ENCODE measurements at places on chromosomes 2 and 18. TPM values are rescaled to one million over a fixed set of nuclear protein-coding genes. Genes with fewer than 3 reads are reported as not detected.

The FAP gene
- 1.8 TPM for polyA plus RNA-seq

The TBC1D8 gene
- 16.5 TPM for polyA plus RNA-seq

The B4GALT6 gene
- polyA plus RNA-seq = 6.6 TPM

The MAPK4 gene
- 3.1 TPM for polyA plus RNA-seq

DNA sequence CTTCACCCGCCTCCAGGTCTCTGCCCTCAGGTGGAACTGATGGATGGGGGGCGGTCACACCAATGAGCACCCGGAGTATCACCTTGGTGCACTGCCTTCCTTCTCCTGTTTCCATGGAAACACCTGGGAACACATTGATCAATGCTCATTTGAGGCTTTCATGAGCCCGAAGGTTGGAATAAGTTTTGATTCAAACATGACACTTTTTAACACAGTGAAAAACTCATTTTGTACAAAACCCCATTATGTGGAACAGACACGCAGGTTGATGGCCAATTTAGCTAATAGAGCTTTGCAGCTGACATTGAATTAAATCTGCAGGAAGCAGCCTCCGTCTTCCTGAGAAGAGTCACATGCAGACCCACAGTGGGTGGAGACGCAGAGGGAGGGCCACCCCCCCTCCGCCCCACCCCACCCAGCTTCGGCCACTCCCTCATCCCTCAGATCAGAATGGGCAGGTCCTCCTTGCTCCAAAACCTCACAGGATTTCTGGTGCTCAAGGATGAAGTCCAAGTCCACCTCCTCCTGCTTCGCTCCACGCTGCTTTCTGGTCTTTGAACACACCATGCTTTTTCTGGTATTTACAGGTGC is 96.0 kb upstream of the MYCN start:
- no peaks in the 10 kb centered on the region for H3K36me3 ChIP-seq
- no peak for DNase-seq
- H3K27ac ChIP-seq = no peak overlapping the region
- no peak overlapping the region for H3K4me3 ChIP-seq
- no peaks in the 10 kb centered on the region for H3K4me1 ChIP-seq
- H3K27me3 ChIP-seq = no peaks in the 10 kb centered on the region

DNA sequence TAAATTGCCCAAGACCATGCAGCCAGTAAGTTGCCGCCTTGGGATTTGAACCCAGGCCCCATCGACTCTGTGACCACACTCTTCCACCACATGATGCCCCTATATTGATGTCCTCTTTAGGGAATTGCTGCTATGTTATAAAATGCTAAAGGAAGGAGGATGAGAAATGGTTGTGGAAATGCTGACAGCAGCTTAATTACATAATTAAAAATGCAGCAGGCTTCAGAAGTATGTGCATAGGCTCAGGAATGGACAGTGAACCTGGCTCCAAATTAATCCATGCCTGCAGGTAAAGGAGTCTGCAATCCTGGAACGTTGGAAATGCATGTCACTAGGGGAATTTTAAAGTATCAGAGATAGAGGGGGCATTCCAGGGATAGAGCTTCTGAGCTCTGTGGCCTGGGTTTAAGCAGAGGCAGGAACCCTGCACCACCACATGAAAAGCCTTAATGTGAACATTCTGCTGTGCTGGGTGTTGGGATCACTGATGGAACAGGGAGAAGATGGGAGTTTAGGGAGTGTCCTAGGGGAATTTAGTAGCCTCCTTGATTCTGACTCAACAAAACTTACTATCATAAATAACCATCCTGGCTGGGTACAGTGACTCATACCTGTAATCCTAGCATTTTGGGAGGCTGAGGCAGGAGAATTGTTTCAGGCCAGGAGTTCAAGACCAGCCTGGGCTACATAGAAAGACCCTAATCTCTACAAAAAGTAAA is 76.1 kb upstream of the CCDC85A start:
- no peak overlapping the region for H3K27ac ChIP-seq
- H3K36me3 ChIP-seq = no peaks in the 10 kb centered on the region
- DNase-seq = no peak
- no peaks in the 10 kb centered on the region for H3K27me3 ChIP-seq
- H3K4me1 ChIP-seq = no peaks in the 10 kb centered on the region
- H3K4me3 ChIP-seq = no peak overlapping the region

GRCh38 chr2:138521821-138522220 is 20.3 kb downstream of the SPOPL start:
- no peak for DNase-seq
- H3K27me3 ChIP-seq = peaks cover 3% of the 10 kb centered on the region
- no peak overlapping the region for H3K4me3 ChIP-seq
- H3K27ac ChIP-seq = no peak overlapping the region
- H3K36me3 ChIP-seq = no peaks in the 10 kb centered on the region
- no peaks in the 10 kb centered on the region for H3K4me1 ChIP-seq

GRCh38 chr18:9835825-9836224 is 49.9 kb upstream of the TXNDC2 start:
- no peaks in the 10 kb centered on the region for H3K4me1 ChIP-seq
- no peak overlapping the region for H3K4me3 ChIP-seq
- no peaks in the 10 kb centered on the region for H3K36me3 ChIP-seq
- no peak overlapping the region for H3K27ac ChIP-seq
- H3K27me3 ChIP-seq = no peaks in the 10 kb centered on the region

- peaks cover 49% of the 10 kb centered on the region for H3K27me3 ChIP-seq
- H3K36me3 ChIP-seq = no peaks in the 10 kb centered on the region
- no peak overlapping the region for H3K4me3 ChIP-seq
- DNase-seq = no peak
- no peak overlapping the region for H3K27ac ChIP-seq
Observed at GRCh38 chr2:235498541-235498940, 4.7 kb downstream of the AGAP1 start.

DNA sequence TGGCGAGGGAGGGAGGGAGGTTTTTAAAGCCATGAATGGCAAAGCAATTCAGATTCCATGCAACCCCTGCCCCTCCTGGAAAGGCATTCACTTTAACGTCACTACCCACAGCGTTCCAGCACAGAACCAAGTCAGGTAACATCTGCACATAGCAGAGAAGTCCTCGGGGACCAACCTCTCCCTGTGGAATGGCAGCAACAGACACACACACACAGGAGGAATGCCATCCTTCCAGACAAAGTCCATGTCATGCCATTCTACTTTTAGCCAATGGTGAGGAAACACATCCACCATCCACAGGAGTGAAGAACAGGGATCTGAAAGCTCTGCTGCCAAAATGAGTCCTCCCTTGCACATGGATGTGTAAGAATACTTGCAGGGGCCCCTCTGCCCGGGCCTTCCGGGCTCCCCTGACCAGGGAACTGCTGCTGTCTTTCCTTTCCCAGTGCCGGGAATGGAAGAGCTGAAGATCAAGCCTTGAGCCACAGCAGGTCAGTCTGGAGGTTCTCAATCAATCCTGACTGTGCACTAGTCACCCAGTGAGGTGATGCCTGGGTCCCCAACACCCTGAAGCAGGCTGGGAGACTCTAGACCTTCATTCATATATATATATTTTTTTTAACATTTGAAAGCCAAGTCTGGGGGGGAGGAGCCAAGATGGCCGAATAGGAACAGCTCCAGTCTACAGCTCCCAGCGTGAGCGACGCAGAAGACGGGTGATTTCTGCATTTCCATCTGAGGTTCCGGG is 63.7 kb downstream of the UXS1 start:
- no peak overlapping the region for H3K27ac ChIP-seq
- no peak overlapping the region for H3K4me3 ChIP-seq
- peaks cover 19% of the 10 kb centered on the region for H3K36me3 ChIP-seq

- H3K4me3 ChIP-seq = no peak overlapping the region
- H3K36me3 ChIP-seq = no peaks in the 10 kb centered on the region
- no peak for DNase-seq
- no peaks in the 10 kb centered on the region for H3K27me3 ChIP-seq
- H3K4me1 ChIP-seq = no peaks in the 10 kb centered on the region
- no peak overlapping the region for H3K27ac ChIP-seq
Observed at GRCh38 chr18:44897411-44897810, 216.7 kb downstream of the SETBP1 start.

DNA sequence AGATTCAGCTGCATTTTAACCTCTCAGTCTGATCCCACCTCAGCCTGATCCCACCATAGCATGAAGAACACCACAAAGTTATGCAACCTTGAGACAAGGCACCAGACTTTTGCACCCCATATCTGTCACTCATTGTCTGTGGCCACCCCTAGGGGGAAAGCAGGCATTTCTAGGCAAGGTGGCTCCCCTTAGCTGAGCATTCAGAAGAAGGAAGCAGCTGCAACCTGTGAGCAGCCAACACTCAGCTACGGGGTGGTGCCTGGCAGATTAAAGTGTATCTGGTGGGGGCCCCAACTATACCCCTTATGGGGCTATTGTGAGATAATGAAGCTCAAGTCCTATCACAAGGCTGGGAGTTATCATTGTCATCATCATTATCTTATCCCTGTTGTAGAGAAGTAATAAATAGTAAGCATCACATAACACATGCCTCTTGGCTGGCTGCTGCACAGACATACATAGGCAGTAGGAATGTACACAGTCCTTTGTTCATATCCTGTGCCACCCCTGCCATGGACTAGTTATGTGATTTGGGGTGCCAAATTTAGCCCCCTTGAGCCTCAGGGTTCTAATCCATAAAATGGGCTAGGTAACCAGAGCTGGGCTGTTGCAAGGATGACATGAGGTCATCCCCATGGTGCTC is 20.6 kb upstream of the TMEM163 start:
- DNase-seq = no peak
- H3K4me3 ChIP-seq = no peak overlapping the region
- H3K27ac ChIP-seq = peak overlapping the region; percentile 28
- no peaks in the 10 kb centered on the region for H3K4me1 ChIP-seq
- no peaks in the 10 kb centered on the region for H3K27me3 ChIP-seq

- H3K27ac ChIP-seq = no peak overlapping the region
- no peaks in the 10 kb centered on the region for H3K27me3 ChIP-seq
- no peaks in the 10 kb centered on the region for H3K36me3 ChIP-seq
- no peak overlapping the region for H3K4me3 ChIP-seq
- H3K4me1 ChIP-seq = no peaks in the 10 kb centered on the region
Observed at GRCh38 chr2:100894105-100894795, 74.3 kb downstream of the NPAS2 start.

DNA sequence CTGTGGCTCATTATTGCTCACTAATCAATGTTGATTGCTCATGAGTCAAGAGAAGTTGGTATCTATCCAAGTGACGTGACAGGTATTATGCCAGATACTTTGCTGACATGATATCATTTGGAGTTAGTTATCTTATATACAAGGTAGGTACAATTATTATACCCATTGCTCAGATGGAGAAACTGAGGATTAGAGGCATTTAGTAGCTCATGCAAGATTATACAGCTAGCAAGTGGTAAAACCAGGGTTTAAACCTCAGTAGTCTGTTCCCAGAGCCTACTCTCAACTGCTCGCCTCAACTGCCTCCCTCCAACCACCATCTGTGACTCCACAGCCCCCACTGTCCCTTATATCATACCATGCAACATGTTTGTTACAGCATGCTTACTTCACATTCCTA is 6.1 kb downstream of the FIGLA start:
- H3K27me3 ChIP-seq = peaks cover 16% of the 10 kb centered on the region
- no peak overlapping the region for H3K4me3 ChIP-seq
- no peaks in the 10 kb centered on the region for H3K36me3 ChIP-seq
- H3K4me1 ChIP-seq = no peaks in the 10 kb centered on the region
- no peak overlapping the region for H3K27ac ChIP-seq

DNA sequence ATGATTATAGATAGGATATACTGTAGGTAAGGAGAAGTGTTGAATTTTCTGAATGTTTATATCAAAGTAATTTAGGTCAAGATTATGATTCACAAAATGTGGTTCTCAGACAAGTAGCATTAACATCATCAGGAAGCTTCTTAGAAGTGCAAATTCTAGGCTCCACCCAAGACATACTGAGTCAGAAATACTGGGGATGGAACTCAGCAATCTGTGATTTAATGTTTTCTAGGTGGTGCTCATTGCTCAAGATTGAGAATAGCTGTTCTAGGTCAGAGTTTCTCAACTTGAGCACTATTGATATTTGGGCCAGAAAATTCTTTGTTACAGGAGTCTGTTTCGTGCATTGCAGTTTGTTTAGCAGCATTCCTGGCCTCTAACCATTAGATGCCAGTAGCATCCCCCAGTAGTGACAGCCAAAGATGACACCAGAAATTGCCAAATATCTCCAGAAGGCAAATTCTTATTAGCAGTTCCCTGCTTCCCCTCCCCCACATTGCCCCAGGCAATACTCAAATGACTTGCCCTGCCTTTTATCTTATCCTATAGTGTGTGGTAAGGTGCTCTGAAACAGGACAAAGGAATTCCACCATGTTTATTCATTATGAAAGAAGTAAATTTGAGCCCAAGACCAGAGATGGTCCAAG is 1001.2 kb downstream of the DPP10 start:
- no peak overlapping the region for H3K27ac ChIP-seq
- no peaks in the 10 kb centered on the region for H3K4me1 ChIP-seq
- H3K27me3 ChIP-seq = no peaks in the 10 kb centered on the region
- H3K36me3 ChIP-seq = no peaks in the 10 kb centered on the region

DNA sequence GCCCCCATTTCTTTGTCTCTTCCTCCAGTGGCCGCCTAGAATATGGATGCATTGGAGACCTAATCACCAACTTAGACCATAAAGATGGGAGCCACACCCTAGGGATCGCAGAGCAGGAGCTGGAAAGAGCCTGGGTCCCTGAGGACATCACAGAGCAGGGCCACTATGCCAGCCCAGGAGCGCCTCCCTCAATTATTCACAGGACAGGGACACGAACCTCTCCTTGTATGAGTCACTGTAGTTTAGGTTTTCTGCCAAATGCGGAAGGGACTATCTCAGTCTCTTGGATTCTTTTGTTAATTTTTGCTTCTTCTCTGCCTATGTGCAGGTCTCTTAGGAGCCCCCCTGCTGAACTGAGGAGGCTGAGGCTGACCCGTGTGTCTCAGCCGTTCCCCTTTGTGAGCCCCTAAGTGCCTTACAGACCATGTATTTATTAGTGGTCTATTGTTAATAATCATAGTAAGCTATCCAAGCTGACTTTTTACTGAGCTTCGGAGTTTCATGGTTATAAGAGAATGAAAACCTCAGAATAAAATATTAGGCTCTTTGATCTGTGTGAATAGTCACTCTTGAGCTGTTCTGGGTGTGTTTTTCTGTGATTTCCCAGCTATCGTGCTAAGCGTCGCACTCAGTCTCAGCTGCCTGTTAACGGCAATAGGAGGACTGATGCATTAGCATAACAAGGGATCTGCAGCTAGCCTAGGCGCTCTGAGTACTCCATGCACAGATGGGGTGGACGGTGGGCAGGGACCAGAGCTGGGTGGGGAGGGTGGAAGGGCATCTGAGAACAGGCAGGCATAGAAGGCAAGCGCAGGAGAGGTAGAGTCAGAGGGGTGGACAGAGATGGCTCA is 12.7 kb upstream of the PTPN4 start:
- no peak overlapping the region for H3K4me3 ChIP-seq
- no peaks in the 10 kb centered on the region for H3K4me1 ChIP-seq
- DNase-seq = no peak
- H3K27ac ChIP-seq = no peak overlapping the region

DNA sequence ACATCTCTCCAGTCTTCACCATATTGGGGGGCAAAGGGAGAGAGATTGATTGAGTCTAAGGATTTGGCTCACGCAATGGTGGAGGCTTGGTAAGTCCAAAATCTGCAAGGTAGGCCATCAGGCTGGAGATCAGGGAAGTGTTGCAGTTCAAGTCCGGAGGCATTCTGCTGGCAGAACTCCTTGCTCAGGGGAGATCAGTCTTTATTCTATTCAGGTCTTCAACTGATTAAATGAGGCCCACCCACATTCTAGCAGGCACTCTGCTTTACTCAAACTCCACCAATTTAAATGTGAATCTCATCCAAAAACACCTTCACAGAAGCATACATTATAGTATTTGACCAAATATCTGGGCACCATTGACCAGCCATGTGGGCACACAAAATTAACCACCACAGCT is 21.4 kb downstream of the SMYD1 start:
- no peak overlapping the region for H3K27ac ChIP-seq
- H3K4me1 ChIP-seq = peaks cover 4% of the 10 kb centered on the region
- H3K4me3 ChIP-seq = no peak overlapping the region
- H3K27me3 ChIP-seq = no peaks in the 10 kb centered on the region
- no peak for DNase-seq
